NCI-H146 (cell line): ENCODE measurements at places on chromosomes 11 and 22.

DNA sequence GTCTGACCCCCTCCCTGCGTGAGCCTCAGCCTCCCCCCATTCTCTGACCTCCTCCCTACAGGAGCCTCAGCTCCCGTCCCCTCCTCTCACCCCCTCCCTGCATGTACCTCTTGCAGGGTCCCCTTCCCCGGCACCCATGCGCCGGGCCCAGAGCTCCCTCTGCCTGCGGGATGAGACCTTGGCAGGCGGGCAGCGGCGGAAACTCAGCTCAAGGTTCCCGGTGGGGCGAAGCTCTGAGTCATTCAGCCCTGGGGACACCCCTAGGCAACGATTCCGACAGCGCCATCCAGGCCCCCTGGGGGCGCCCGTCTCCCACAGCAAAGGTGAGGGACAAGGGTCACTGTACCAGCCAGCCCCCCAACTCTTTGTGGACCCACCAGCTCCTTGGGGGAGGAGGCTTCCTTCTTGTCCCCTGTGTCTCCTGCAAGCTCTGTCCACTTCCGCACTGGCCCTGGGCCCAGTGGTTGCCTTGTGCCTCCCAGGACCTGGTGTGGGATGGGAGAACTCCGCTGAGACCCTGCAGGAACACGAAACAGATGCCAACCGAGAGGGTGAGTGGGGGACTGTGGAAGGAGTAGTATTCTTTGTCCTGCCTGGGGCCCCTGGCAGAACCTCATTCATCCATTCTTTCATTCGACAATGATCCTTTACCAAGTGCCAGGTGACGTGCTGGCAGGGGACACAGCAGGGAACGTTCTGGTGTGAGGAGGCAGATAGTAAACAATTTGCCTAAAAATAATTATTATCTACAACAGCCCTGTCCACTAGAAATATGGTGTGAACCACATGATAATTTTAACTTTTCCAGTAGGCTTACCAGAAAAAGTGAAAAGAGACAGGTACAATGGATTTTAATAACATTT is 3.7 kb upstream of the RPS6KA4 start:
- peak; percentile 71 for DNase-seq

DNA sequence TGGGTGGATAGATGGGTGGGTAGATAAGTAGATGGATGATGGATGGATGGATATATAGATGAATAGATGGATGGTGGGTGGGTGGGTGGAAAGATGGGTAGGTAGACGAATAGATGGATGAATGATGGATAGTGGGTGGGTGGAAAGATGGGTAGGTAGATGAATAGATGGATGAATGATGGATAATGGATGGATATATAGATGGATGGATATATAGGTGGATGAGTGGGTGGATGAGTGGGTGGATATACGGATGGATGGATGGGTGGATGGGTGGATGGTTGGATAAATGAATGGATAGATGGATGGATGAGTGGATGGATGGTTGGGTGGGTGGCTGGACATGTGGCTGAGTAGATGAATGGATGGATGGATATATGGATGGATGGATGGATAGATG is 53.1 kb upstream of the THY1 start:
- DNase-seq = no peak

- no peak for DNase-seq
These were observed 41.7 kb downstream of the OTOG start for GRCh38 chr11:17588721-17589120.

GRCh38 chr22:40982482-40983385 is 31.6 kb downstream of the RBX1 start:
- no peak for DNase-seq

DNA sequence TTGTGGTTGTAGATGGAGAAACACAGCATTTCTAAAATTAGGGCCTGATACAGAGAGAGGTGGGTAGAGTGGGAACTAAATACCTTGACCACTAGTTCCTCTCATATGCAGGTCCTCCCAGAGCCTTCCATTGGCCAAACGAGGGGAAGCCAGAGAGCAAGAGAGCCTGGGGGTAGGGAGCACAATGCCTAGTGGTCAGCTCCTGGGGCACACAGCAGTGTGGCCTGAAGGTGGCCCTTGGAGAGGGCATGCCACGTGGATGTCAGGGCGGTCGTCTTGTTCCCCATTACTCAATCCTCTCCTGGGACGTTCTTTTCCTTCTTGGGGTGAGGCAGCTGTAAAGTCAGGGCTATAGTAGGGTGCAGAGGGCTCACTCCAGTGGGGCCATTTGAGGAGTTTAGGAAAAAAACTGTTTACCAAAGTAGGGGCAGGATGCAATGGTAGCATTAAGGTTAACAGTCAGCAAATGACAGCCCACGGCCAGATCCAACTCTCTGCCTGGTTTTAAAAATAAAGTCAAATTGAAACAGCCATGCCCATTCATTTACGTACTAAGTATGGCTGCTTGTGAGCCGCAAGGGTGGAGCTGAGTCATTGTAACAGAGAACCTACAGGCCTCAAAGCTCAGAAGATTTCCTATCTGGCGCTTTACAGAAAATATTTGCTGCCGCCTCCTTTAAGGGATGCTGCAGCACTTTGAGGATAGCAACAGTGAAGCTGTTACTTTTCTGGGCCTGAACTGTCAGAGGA is 7.6 kb downstream of the MYO18B start:
- no peak for DNase-seq

GRCh38 chr11:43124272-43124935 is 187.4 kb upstream of the API5 start:
- DNase-seq = no peak

- DNase-seq = no peak
These were observed 19.8 kb downstream of the MMP27 start for GRCh38 chr11:102685754-102686153.

GRCh38 chr11:12680246-12680939 is 6.2 kb downstream of the TEAD1 start:
- DNase-seq = peak; percentile 91

- DNase-seq = no peak
These were observed 14.3 kb downstream of the OR52K1 start for GRCh38 chr11:4496557-4497248.

DNA sequence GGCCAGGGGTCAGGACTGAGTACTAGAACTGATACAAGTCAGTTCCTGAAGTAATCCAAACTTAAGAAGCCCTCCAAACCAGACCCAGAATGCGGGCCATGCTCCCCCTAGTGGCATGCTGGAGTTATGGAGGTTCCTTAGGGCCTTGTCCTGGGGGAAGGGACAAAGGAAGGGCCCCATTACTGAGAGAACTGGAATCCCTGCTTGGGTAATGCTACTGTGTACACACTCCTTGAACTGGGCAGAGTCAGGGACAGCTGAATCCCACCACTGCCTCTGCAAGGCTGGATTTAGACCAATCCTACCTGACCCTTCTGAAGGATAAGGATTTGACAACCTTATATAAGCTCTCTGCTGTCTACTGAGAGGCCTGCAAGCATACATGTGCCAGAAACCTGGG is 97.3 kb upstream of the AKIP1 start:
- DNase-seq = peak; percentile 75

- DNase-seq = no peak
These were observed 325.4 kb downstream of the BRD1 start for GRCh38 chr22:49502126-49502826.

DNA sequence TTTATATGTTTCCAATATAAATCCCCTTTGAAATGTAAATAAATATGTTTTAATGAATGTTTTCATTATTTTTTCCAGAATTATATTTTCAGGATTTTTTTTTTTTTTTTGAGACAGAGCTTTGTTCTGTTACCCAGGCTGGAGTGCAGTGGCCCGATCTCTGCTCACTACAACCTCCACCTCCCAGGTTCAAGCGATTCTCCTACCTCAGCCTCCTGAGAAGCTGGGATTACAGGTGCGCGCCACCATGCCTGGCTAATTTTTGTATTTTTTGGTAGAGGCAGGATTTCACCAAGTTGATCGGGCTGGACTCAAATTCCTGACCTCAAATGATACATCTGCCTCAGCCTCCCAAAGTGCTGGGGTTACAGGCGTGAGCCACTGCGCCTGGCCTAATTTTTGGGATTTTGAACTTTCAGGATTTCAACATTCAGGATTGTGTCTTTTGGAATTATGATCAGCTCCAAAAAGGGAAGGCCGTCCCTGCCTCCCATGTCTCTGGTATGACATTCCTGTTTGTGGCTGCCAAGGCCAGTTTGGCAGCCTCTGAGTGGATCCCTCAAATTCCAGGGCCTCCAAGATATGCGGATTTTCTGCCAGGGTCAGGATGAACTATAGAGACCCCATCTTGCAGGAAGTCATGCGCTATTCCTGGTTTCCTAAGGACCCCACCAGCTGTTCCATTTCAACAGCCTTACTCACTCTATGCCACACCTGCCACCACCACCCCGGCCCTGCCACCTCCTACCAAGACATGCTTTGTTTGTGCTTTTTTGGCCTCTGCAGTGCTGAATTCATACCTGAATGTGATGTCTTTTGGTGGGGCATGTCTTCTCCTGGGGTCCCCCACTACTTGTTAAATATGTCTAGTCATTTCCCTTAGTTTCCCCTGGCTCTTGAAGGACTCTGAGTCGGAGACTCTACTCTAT is 21.9 kb upstream of the TMPRSS4 start:
- no peak for DNase-seq
